BJ (cell line): ENCODE measurements at places on chromosomes 1 and 21.
A peak's percentile ranks its signal among the peaks of the same experiment; 100 is the strongest.

DNA sequence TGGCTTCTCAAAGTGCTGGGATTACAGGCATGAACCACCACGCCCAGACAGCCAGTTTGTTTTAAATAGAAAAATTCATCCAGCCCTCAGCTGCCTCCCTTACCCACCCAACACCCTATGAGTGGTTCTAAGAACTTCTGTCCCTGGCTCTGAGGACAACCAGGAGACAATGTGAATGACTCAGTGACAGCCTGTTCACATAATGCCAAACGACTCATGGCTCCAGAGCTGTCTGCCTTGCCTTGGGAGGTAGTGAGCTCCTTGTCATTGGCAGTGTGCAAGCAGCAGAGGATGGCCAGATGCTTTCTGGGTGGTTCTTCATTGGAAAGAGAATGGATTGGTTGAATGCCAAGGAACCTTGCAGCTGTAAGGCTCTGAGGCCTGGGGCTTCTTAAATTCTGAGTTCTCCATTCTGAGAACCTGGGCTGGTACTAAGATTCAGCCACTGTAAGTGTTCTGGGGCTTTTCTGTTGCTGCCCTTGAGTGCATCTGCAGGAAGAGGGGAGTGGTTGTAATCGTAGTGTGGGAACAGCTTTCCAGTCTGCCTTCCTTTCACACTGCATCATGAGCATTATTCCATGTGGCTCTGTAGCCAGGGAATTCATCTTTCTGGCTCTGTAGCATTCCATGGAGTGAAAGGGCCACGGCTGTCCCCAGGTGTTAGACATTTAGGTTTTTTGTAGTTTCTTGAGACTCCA lies 5.8 kb downstream of the SERINC2 start:
- no peak for DNase-seq

DNA sequence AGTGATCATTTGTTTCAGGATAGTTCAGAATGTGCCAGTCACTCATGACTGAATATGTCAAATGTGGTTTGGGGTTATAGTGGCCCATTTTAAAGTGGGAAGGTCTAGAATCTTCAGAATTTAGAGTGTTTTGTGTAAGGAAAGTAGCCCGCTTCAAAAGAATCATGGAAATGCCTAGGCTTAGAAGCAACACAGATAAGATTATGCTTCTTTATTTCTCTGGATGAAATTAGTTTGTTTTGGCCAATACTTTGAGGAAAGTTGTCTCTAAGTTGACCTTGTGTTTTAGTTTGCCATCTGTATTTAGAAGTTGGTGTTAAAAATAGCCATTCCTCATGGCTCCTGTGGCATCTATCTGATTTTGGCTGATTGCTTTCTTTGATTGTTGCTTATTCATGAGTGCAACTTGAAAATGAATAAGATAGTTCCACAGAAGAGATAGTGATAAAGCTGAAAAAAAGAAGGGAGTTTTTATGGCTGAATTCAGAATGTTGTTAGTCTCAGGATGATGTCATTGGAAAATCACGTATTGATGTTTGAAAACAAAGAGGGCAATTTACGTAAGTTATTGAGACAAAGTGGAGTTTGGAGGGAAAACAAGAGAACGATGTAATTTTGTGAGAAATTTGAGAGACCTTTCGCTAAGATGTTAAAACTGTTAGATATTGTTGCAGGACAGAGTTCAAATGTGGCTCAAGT lies 71.9 kb downstream of the PLA2G4A start:
- DNase-seq = no peak

- DNase-seq = no peak
Measured at GRCh38 chr1:16153999-16154673, 1.7 kb downstream of the EPHA2 start.

- no peak for DNase-seq
Measured at GRCh38 chr21:33007747-33008146, 18.0 kb upstream of the OLIG2 start.

DNA sequence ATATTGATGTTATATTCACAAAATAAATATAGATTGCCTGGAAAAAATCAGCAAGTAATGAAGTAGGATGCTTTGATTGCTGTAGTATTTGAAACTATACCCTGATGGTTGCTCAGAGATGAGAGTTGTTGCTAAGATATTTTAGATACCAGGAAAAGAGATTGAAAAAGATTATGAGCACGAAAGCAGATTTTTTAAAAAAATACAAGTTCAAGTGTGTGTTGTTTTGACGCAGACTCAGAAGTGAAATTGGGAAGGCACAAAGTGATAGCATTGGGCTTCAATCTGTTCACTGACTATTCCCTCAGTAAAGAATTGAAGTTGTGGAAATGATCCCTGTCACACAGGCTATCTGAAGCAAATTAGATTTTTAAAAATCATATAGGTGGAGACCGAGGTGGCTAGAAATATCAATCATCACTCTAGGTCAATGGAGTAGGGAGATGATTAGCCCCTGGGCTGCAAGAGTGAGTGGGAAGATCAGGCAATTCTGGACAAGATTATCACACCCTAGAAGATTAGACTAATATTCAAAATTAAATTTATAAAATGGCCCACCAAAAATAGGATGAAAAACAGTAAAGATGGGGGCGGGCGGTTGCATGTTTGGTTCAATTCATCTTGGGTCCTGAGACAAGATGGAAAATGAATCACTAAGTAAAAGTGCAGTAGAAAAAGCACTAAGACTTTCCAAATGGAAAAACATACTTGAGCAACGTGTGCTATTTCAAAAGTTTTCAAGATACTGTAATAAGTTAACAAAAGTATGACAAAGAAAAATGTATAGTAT lies 41.5 kb upstream of the LRRC8D start:
- no peak for DNase-seq

- no peak for DNase-seq
Measured at GRCh38 chr1:11845641-11846335, 1.8 kb downstream of the NPPA start.

GRCh38 chr1:191022856-191023255 lies 545.2 kb upstream of the BRINP3 start:
- DNase-seq = no peak

DNA sequence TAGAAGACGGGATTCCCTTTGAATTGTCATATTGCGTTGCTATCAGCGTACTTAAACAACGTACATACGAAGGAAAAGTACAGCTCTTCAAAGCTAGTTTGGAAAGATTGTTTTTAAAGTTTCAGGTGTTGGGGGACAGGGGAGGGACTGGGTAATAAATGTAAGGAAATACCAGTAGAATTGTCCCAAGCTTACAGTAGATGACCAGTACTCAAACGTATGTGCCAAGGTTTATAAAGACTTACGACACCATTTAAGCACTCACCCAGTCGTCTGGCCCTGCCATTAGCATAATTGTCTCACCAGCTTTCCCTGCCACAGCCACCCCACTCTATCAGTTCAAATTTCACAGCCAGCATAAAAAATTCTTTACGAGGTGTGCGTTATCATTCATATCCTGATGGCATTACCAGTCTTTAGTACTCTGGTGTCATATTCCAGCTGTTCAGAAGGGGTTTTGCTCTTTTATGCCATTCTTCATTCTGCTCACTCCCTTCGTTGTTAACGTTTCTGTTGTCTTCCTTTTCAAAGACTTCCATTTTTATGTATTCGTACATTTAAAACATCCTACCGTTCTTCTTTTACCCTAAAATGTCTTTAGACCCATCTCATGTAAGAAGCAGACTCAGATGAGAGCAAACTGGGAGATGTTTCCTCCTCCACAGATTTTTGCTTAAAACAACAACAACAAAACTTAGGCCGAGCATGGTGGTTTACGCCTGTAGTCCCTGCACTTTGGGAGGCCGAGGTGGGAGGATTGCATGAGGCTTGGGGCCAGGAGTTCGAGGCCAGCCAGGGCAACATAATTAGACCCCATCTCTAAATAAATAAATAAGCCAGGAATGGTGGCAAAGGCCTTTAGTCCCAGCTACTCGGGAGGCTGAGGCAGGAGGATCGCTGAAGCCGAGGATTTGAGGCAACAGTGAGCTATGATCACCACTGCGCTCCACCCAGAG lies 1.0 kb upstream of the HP1BP3 start:
- DNase-seq = no peak

DNA sequence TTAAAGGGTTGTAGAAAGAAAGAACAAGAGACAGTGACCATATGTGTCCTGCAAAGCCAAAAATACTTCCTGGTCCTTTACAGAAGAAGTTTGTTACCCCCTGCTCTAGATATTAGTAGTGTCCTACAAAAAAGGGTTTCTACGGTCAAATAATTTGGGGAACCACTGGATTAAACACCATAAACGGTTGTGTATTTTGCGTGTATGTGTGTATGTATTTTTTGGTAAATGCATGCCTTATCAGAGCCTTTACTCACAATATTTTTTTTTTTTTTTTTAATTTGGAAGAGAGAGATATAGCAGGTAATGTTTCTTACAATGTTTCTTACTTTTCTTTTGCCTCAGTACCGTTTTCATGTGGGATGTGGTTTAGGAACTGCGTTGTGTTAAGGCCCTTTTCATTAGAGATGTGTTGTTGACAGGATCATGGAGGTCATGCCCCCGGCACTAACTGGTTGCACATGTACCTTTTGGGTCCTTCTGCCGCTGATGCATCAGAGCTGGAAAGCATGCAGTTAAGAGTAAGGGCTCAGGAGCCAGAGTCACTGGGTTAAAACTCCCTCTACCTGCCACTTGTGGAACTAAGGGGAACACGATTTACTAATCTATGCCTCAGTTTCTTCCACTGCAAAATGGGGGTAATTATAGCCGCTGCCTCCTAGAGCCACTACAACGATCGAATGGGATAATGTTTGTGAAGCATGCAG lies 234.6 kb upstream of the KAZN start:
- DNase-seq = no peak

GRCh38 chr1:163166886-163167555 lies 35.7 kb downstream of the RGS5 start:
- no peak for DNase-seq

- DNase-seq = peak; percentile 4
Measured at GRCh38 chr1:203744075-203744972, 20.7 kb upstream of the LAX1 start.

- no peak for DNase-seq
Measured at GRCh38 chr1:13228343-13228781, 2.4 kb upstream of the PRAMEF18 start.

- no peak for DNase-seq
Measured at GRCh38 chr1:182610606-182611194, 6.5 kb upstream of the RGS16 start.

GRCh38 chr1:172134087-172134731 lies 286.3 kb upstream of the C1orf105 start:
- DNase-seq = no peak

GRCh38 chr1:25793585-25794170 lies 6.3 kb upstream of the SELENON start:
- DNase-seq = no peak
